Bronchus fibroblast of lung (primary cell): ENCODE measurements at places on chromosomes 3 and 15. TPM values are rescaled to one million over a fixed set of nuclear protein-coding genes. Genes with fewer than 3 reads are reported as not detected.

The GOLGA8Q gene
- not detected in 2 replicates for total RNA-seq

The FSIP1 gene
- total RNA-seq = 0.15 and 0.17 TPM in 2 replicates

The CCDC39 gene
- total RNA-seq = not detected in 2 replicates

The DUOX2 gene
- not detected in 2 replicates for total RNA-seq

The ZNF662 gene
- 1.0 and 1.3 TPM in 2 replicates for total RNA-seq

The MNS1 gene
- total RNA-seq = 1.8 and 3.4 TPM in 2 replicates

The CAMKV gene
- not detected in 2 replicates for total RNA-seq

The FGF12 gene
- total RNA-seq = 0.15 TPM in 1 of 2 replicates, not detected in the other

The DENND6A gene
- total RNA-seq = 8.2 and 8.4 TPM in 2 replicates

The EPHB3 gene
- total RNA-seq = 0.89 and 1.3 TPM in 2 replicates

The SLC6A11 gene
- not detected in 2 replicates for total RNA-seq

The LIPC gene
- total RNA-seq = 0.17 TPM in 1 of 2 replicates, not detected in the other

The RBPMS2 gene
- 0.34 and 0.59 TPM in 2 replicates for total RNA-seq

The UPK1B gene
- not detected in 2 replicates for total RNA-seq

The SNX33 gene
- 13.3 and 13.7 TPM in 2 replicates for total RNA-seq

The APBA2 gene
- 27.9 and 28.8 TPM in 2 replicates for total RNA-seq

The PPP4R2 gene
- total RNA-seq = 18.7 and 19.0 TPM in 2 replicates

The COL6A5 gene
- not detected in 2 replicates for total RNA-seq

The SLC24A5 gene
- total RNA-seq = not detected in 2 replicates

The VGLL3 gene
- total RNA-seq = 15.8 and 32.8 TPM in 2 replicates

The RNF111 gene
- 4.5 and 5.2 TPM in 2 replicates for total RNA-seq

The CIP2A gene
- 18.4 and 20.5 TPM in 2 replicates for total RNA-seq

The PLSCR2 gene
- total RNA-seq = not detected in 2 replicates

The ACAA1 gene
- 33.3 and 38.1 TPM in 2 replicates for total RNA-seq

The LYZL4 gene
- total RNA-seq = not detected in 2 replicates

The CRELD1 gene
- 12.8 and 14.5 TPM in 2 replicates for total RNA-seq

The TLR9 gene
- under 0.01 TPM in 1 of 2 replicates, not detected in the other for total RNA-seq

The CCR5 gene
- not detected in 2 replicates for total RNA-seq

The GOLGA6L7 gene
- not detected in 2 replicates for total RNA-seq

The TICRR gene
- 8.0 and 10.3 TPM in 2 replicates for total RNA-seq

The EFCC1 gene
- not detected in 2 replicates for total RNA-seq

The P2RY12 gene
- not detected in 2 replicates for total RNA-seq

The P2RY1 gene
- total RNA-seq = 0.17 and 0.30 TPM in 2 replicates

The RPL29 gene
- 2,426 and 2,542 TPM in 2 replicates for total RNA-seq

The CHRM5 gene
- not detected in 2 replicates for total RNA-seq

The HES1 gene
- total RNA-seq = not detected in 2 replicates

The CELF6 gene
- total RNA-seq = not detected in 2 replicates

The CHRD gene
- 0.17 and 0.30 TPM in 2 replicates for total RNA-seq

The SELENOT gene
- total RNA-seq = 73.9 and 81.2 TPM in 2 replicates

The RBP2 gene
- total RNA-seq = not detected in 2 replicates

The HAUS2 gene
- 52.6 and 65.0 TPM in 2 replicates for total RNA-seq

The ALDH1A3 gene
- 8.5 and 16.0 TPM in 2 replicates for total RNA-seq

The GABRR3 gene
- total RNA-seq = not detected in 2 replicates

The STAB1 gene
- total RNA-seq = 0.50 and 0.59 TPM in 2 replicates

The C3orf70 gene
- 0.50 and 0.74 TPM in 2 replicates for total RNA-seq

The FEZF2 gene
- total RNA-seq = not detected in 2 replicates

The NR1I2 gene
- under 0.01 and 0.34 TPM in 2 replicates for total RNA-seq

The RLBP1 gene
- not detected in 2 replicates for total RNA-seq

The AGBL1 gene
- total RNA-seq = not detected in 2 replicates

The CCR3 gene
- not detected in 2 replicates for total RNA-seq

The MGLL gene
- total RNA-seq = 49.4 and 49.8 TPM in 2 replicates

The HYAL2 gene
- 82.4 and 84.6 TPM in 2 replicates for total RNA-seq
